ENCODE measurements at places on chromosomes 2 and 18.

- peak; percentile 41 for DNase-seq
Measured at GRCh38 chr2:65604246-65604645, 171.8 kb upstream of the SPRED2 start.

GRCh38 chr18:12397793-12398192 is 9.9 kb upstream of the PRELID3A start:
- no peak for DNase-seq

GRCh38 chr18:74546751-74547530 is 12.6 kb downstream of the CNDP1 start:
- DNase-seq: peak; percentile 60

GRCh38 chr2:71923887-71924533 is 223.7 kb downstream of the CYP26B1 start:
- peak; percentile 69 for DNase-seq

DNA sequence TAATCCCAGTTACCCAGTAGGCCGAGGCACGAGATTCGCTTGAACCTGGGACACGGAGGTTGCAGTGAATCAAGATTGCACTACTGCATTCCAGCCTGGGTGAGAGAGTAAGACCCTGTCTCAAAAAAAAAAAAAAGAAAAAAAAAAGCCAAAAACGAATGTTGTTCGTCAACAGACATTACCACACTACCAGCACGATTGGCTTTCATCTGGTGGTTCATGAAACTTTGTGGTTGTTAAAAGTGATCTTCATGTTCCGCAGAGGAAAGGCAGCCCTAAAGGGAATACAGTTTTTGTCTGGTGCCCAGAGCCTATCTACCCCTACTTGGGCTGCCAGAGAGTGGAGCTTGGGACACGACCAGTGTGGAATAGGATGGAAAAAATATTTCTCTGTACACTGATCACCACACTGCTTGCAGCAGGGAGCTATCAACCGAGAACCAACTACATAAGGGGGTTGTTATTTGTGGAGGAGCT is 13.6 kb upstream of the CXCR4 start:
- no peak for DNase-seq

GRCh38 chr2:27184115-27184514 is 27.7 kb upstream of the ATRAID start:
- no peak for DNase-seq

DNA sequence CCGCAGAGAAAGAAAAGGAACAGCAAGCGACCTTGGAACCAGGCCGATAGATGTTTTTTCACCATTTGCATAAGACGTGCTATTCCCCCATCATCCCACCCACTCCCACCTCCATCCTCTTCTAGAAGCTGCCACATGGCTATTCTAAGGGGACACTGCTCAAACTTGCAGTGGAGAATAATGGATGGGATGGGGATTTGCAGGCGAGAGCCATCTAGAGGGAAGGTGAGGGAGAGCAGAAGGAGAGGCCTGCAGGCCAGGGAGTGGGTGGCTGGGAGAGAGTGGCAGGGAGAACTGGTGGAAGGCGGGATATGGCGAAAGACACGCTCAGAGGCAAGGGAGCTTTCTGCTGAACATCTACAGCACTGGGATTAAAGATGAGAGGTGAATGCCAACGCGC is 84.9 kb downstream of the MAPK4 start:
- DNase-seq: peak; percentile 20

DNA sequence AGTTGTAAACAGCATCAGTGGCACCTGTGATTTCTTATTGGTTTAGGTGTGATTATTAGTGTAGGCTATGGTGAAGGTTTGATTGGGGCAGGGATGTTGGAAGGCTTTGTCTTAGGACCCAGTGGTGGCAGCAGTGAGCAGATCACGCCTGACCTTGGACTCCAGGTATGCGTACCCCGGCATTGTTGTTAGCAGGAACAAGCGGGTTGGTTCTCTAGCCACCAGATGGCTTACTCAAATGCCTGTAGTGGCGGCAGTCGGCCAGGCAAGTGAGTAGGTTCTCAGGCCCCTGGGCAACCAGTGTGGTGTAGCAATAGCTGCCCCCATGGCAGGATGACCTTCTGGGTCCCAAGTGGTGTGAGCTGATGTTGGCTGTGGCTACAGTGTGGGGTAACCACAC is 558.3 kb downstream of the KCNJ3 start:
- no peak for DNase-seq

DNA sequence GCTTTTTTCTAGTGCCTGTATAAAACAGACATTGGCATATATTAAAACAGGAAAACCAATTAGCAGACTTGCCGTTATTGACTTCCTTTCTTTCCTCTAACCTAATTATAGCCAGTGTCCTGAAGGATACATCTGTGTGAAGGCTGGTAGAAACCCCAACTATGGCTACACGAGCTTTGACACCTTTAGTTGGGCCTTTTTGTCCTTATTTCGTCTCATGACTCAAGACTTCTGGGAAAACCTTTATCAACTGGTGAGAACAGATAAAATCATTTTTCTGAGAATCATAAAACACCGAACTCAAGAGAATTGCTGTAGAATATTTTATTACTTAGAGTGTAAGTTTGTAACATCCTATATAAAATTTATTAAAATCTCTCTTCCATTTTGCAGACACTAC is 74.3 kb downstream of the SCN2A start:
- DNase-seq: no peak

DNA sequence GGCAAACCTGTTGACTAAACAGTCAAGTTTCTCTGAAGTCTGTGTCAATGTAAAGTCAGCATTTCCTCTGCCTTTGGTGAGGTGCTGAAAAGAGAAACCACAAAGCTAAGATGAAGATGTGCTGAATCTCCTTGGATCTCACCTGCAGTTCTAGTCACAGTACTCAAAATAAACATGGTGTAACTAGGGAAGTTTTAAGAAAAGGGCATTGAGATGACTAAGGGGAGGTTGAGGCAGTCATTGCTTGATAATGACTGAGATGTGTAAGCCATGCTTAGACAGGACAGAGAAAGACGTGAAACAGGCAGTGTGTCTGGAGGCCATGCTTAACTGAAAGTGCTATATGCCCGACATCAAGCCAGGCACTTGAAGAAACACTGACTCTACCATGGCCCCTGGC is 1010.0 kb upstream of the CELF4 start:
- no peak for DNase-seq

- DNase-seq: no peak
Measured at GRCh38 chr2:235463893-235464292, 29.9 kb upstream of the AGAP1 start.

GRCh38 chr2:189060096-189060642 is 86.0 kb downstream of the COL3A1 start:
- DNase-seq: no peak

- DNase-seq: no peak
Measured at GRCh38 chr2:209653134-209653533, 118.5 kb upstream of the UNC80 start.

- no peak for DNase-seq
Measured at GRCh38 chr2:128032092-128032491, 4.2 kb upstream of the SAP130 start.

DNA sequence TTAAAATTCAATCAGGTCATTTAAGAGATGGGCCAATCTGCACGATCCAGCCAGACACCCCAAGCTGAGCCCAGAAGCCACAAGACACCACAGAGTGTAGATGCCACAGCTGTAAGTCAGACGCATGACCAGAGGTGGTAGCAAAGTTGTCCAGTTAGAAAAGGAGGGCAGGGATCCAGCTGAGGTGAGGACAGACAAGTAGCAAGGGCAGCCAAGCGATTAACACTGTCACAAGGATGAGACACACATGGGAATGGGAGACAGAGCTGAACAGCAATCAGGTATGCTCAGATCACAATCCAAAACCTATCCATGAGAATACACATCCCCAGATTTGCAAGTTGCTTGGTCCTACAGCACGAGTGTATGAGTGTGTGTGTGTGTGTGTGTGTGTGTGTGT is 143.4 kb upstream of the STK17B start:
- DNase-seq: peak; percentile 95

DNA sequence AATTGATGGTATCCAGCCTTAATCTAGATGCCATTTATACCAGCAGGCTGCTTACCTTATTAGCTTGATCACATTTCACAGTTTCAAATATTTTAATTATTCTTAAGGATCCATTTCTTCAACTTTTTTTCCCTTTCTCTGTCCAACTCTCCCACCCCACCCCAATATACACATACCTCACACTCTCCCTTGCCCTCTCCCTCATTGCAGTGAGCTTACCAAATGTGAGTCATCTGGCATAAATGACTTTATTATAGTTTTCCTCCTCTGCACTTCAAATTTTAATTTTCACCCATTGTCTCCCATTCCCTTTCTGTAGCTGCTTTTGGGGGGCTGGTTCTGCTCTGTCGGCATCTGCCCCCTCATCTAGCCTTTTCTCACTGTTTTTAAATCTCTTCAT is 12.9 kb downstream of the HTR2B start:
- DNase-seq: peak; percentile 16

- DNase-seq: peak; percentile 59
Measured at GRCh38 chr2:179264368-179265081, at the start of gene SESTD1. SESTD1 (minus strand) TSS chr2:179264832; CDS start chr2:179191841, 72,991 bp downstream.

DNA sequence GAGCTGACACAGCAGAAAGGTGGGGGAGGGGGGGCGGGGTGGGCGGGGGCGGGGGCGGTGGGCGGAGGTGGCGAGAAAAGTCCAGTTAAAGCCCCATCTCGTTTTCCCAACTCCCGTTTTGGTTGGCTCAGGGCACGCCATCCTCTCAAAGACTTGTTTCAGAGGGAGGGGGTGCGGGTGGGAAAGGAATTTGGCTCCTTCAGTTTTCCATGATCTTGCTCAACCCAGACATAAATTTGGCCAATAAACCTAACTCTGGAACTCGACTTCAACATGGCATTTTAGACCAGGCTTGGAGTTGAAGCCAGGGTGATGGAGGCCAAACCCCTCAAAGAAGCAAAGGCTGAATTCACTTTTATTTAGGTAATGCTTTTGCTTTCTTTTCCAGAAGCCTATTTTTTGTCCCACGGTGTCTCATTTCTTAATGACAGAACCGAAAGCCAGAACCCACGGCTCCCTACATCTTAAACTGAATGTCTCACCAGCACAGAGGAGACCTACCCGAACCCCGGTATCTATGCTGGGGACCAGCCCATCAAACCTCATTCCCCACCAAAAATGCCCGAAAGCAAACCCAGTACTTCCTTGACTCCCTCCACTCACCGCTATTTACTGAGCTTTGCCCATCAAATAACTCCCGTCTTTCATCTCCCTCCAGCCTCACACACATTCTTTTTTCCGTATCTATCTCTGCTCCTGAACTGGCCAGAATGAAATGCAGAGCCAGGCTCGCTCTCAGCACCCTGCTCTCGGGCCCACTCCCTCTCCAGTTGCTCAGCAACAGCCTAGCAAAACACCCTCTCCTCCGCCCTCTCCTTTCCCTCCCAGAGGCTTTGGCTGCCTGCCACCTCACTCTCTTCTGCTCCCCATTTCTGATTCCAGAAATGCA is 4.3 kb downstream of the IGFBP5 start:
- DNase-seq: peak; percentile 77

DNA sequence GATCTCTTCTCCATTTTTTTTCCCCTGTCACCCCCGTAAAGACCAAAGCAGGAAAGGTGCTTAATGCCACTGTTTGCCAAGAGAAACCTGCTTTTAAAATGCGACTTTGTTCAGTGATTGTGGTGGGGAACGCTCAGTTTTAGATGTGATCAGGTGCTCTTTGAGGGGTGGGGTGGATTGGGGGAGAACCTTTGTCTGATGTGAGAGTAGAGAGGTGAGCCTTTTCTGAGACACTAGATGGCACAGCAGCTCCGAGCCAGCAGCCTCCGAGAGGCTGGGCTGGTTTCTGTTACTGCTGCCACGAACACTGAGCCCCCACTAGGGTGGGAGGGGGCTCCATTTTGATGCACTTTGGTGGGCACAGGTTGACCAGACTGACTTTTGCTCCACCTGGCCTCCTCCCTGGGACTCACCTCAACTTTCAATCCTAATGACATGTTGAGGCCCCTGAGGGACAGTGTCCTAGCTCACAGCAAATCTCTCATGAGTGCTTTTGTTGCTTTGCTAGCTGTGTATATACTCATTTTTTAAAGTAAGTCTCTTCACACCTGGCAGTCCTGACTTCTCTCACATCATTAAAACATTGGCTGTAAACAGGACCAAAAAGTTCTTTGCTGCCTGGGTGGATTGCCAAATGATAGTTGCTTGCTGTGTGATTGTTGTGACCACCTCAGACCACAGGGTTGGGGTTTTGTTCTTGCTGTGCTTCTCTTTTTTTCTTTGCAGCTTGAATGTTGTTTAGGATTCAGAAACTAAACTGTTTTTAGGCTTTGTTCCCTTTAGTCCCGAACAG is 98.2 kb upstream of the MAP3K20 start:
- no peak for DNase-seq

- DNase-seq: no peak
Measured at GRCh38 chr2:128729051-128729450, 410.4 kb upstream of the HS6ST1 start.

- DNase-seq: no peak
Measured at GRCh38 chr18:49565612-49566011, 3.8 kb downstream of the LIPG start.

DNA sequence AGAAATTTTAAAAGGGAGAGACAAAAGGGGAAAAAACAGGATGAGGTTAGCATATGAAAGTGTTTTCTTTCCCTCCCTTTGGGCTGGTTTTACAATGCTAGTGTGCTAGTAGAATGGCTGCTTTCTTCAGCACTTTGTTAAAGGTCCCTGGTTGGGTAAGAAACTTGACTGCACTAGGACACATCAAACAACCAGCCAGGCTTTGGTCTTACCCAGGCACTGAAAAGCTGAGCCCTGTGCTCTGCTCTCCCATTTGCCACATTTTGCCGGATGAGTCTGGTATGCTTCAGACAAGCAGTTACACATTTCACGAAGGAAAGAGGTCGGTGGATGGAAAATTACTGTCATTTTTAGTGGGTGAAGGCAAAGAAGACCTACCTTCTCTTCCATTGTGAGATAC is 242.0 kb downstream of the DPP10 start:
- no peak for DNase-seq

GRCh38 chr2:20551260-20551944 is 99.5 kb downstream of the HS1BP3 start:
- peak; percentile 22 for DNase-seq

Data from kidney tubule cell (primary cell).